ENCODE measurements at places on chromosomes 12 and 14.

- DNase-seq: peak; percentile 64
These were observed at the start of gene CACNB3 for GRCh38 chr12:48817873-48818830. TSS of gene CACNB3 (plus strand) at chr12:48818496. CDS start at chr12:48818930, 434 bp downstream.

DNA sequence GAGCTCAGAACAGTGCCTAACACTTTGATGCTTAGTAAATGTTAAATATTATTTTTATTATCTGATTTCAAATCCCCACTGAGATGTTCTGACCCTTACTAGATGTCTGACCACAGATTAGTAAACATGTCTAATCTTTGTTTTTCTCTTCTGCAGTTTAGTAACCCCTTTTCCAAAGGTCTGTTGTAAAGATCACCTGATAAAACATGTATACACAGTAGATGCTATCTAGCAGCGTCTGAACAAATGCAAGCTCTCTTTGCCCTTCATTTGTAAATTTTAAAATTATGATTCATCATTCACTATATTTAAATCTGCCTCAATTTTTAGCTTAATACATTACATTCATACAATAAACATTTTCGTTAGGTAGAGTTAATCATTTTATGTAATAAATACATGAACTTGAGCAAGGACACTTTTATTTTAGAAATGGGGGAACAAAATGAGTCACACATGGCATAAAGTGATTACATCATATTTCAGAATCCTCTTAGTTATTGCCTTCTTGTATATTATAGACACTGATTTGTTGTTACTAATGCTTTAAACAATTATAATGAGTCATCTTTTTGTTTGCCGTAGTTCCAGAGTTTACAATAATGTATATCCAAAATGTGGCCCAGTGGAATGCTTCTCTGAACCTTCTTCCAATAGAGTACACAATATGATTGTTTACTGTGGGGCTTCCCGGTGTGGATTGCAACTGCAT, 1.7 kb upstream of the OR4K5 start:
- no peak for DNase-seq

DNA sequence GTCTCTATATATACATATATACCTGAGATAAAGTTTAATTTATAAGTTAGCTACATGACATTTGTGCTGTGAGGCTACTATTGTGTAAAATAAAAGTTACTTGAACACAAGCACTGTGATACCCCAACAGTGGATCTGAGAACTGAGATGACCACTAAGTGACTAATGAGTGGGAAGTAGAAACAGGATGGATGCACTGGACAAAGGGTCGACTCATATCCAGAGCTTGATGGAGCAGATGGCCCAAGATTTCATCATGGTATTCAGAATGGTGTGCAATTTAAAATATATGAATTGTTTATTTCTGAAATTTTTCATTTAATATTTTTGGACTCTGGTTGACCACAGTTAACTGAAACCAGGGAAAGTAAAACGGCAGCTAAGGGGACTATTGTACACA, 908.6 kb upstream of the MDGA2 start:
- no peak for DNase-seq

DNA sequence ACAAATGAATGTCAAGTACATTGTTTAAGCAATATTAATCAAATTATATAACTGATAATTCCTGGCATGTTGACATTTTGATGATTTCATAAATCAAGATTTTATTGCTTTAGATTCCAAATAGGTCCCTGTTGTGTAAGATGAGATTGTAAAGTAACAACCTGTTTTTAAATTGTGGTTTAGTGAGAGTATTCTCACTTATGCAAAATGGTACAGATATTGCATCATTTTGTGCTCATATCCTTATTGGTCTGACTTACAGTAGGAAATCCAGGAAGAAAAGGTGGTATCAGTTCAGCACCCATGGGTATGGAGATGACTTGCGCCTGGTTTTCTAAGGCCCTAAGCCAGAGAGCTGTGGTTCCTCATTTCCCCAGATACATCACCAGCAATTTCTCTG, 165.5 kb downstream of the KIF21A start:
- DNase-seq: no peak

GRCh38 chr12:58443273-58443980, 476.9 kb downstream of the LRIG3 start:
- no peak for DNase-seq

- no peak for DNase-seq
These were observed 66.5 kb upstream of the MAX start for GRCh38 chr14:65168840-65169239.

- DNase-seq: no peak
These were observed 29.5 kb upstream of the MSRB3 start for GRCh38 chr12:65248656-65249633.

- no peak for DNase-seq
These were observed 421 bp upstream of the RBMS2 start for GRCh38 chr12:56521209-56521589.

DNA sequence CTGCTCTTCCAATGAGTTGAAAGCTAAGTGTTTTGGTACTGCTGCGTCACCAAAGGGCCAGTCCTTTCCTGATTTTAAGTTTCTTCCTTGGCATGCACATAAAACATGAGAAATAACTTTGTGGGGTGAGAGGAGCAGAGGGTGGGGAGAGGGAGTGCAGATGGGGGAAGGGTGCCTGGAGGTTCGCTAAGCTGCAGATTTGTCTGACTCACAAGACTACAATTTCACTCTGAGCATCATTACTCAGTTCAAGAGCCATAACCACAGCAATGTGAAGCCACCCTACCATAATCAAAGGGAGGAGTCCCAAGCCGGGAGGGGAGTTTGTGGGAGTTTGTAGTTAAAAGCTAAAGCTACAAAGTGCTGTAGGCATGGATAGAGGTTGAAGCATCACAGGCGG, 136.1 kb downstream of the ANO2 start:
- DNase-seq: no peak

DNA sequence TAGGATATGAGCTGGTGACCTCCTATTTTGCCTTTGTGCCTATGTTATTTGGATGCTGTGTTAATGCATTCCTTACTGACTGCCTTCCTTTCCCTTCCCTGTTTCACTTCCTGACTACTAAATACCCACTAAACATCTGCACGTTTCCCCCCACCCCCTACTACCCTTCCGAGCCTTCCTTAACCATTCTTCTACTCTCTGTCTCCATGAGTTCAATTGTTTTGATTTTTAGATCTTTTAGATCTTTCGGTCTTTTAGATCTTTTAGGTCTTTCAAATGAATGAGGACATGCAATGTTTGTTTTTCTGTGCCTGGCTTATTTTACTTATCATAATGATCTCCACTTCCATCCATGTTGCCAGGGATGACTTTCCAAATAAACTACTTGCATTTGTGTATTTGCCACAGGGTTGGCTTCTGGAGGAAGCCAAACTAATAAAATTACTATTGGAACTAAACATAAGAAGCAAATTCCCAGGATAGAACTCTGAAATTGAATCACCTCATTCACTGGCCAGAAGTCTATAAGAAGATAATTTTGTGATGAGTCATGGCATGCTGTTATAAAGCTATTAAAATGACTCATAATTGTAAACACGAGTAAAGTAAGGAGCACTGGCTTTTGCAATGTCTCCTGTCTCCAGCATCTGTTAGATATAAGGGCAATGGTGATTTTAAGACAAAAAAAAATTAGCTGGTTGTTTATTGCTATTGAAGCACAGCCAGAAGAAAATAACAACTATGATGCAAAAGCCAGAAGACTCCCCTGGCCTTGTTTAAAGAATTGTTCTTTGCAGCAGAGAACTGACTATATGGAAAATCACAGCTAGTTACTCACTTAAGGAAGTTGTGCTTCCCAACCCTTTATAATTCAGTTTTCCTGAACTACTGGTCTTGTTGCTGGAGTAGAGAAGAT, 586.3 kb downstream of the LRFN5 start:
- DNase-seq: no peak

DNA sequence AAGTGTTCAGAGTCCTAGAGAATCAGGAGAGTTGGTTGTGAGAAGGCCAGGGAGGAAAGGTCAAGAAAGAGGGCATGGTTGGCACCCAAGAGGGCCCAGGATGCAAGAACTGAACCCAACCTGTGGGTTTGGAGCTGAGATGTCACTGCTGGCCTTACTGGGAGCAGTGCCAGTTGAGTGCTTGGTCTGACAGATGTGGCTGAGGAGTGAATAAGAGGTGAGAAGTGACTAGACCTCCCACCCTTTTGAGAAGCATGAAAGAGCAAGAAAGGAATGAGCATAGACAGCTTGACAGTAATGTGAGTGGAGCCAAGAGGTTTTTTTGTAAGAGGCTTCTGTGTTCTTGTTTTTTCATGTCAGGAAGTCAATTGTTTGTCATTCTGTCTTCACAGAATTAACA, 95.3 kb downstream of the FGD4 start:
- DNase-seq: no peak

DNA sequence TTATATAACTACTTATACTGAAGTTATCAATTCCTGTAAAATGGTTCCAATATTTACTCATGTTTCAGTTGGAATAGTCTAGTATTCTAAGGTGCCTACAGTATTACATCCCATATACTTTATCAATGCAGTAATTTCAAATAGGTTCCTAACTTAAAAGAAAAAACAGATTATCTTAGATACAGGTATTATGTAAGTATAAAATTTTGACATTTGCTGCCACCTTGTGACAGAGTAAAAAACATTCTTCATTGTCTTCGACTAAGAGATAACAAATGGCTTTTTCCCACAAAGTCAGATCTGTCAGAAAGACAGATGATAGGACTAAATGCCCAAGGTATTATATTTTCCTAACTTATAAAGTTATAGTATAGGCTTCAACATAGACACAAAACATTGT, 78.7 kb downstream of the TXNDC16 start:
- DNase-seq: no peak

GRCh38 chr12:5096241-5096924, 52.7 kb downstream of the KCNA5 start:
- no peak for DNase-seq

DNA sequence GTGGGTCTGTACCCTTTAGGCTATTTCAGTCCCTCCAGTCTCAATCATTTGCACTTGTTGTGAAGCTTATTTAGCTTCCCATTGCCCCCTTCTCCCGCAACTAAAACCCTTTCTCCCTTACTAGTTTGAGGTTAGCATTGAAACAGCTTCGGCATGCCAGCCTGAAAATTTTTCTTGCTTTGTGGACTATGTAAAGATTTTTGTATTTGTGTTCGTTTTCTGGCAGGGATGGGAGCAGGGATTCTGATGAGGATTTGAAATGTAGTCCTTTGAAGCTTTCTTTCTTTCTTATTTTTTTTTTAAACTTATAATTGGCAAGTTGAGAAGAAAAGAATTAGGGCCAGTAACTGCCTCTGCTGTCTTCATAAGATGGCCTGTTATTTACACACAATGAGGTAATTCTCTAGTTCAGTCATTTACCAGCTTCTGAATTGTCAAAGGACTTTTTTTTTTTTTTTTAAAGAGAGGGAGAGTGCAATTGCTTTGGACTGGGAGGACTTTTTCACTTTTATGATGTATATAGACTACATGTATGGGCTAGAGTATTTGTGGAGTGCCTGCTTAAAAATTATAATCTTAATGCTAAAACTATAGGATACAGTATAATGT, 29.0 kb downstream of the PALS1 start:
- no peak for DNase-seq

DNA sequence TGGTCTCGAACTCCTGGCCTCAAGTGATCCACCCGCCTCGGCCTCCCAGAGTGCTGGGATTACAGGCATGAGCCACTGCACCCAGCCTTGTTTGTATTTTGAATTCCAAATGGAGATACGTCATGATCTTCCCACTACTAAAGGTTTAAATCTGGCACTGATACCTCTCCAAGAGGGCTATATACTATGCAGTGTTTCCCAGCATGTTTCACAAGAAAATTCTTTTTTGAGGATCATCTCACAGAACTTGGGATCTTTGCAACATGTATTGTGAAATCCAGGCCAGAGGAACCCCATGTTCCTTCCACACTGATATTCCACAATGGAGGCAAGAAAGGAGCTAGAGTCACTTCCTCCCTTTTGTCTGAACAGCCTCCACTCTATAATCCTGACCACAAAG, 112.7 kb downstream of the NT5DC3 start:
- DNase-seq: no peak

- no peak for DNase-seq
These were observed 16.5 kb upstream of the KRT78 start for GRCh38 chr12:52865090-52865944.

GRCh38 chr14:74739293-74740030, 23.7 kb upstream of the YLPM1 start:
- no peak for DNase-seq

DNA sequence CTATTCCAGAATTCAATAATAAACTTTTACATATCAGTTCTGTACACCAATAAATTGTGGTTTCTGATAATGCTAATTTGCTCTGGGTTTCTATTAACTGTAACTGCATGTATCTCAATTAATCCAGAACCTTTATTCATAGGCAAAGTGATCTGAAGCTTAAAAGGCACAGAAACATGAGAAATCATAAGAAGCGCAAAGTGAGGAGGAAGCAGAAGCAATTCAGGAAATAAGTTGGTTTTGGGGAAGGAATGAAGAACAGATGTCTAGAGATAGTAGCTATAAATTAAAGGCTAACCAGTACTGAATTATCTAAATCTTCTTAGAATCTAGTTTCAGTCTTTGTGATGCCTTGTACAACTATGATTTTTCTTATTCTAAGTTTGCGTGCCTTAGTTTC, 24.6 kb downstream of the KERA start:
- DNase-seq: no peak

DNA sequence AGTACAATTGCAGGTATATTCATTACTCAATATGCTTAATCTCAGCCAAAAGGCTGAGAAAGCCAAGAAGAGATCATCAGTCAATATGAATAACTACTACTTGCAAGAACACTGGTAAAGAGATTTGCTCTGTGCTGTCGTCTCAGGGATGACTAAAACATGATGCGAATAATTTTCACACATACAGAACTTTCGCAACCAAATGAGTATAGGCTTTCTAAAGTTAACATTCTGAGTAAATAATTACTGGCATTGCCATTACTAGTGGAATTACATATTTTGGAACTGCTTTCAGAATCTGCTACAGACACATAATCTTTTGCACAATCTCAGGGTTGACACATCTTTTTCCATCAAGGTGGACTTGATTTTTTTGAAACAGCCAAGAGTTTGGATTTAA, 24.7 kb downstream of the NCKAP1L start:
- DNase-seq: no peak

- DNase-seq: no peak
These were observed 21.6 kb upstream of the MED13L start for GRCh38 chr12:116299064-116299463.

GRCh38 chr12:75658901-75659823, 147.8 kb upstream of the KRR1 start:
- DNase-seq: no peak

GRCh38 chr12:57813971-57814772, 4.4 kb downstream of the AVIL start:
- no peak for DNase-seq

DNA sequence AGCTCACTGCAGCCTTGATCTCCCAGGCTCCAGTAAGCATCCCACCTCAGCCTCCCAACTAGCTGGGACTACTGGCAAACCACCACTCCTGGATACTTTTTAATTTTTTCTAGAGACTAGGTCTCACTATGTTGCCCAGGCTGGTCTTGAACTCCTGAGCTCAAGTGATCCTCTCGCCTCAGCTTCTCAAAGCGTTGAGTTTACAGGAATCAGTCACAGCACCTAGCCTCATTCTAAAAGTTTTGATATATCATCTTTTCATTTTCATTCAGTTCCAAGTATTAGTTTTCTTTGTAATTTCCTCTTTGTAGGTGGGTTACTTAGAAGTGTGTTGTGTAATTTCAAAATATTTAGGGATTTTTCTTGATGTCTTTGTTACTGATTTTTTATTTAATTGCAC, 9.6 kb downstream of the CBX5 start:
- no peak for DNase-seq

Measured in effector CD8-positive, alpha-beta T cell (primary cell).